ENCODE measurements at places on chromosomes 3 and 15.

DNA sequence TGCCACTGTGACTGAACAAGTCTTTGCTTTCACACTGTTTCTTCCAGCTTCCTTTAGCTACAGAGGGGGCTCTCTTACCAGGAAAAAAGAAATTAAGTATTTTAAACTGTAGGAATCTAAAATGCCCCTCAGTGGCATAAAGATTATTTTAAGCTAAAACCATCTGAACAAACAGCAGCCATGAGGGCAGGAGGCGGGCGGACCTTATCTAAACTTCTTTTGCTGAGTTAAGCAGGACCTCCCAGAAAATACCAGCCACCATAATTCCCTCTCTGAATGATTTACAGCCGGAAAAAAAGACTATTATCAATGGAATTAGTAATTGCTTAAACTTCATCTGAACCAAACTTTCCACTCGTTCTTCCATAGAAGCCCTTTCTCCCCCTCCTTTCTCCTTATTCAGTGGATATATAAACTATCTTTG, 5.2 kb upstream of the TOPAZ1 start:
- DNase-seq = no peak

DNA sequence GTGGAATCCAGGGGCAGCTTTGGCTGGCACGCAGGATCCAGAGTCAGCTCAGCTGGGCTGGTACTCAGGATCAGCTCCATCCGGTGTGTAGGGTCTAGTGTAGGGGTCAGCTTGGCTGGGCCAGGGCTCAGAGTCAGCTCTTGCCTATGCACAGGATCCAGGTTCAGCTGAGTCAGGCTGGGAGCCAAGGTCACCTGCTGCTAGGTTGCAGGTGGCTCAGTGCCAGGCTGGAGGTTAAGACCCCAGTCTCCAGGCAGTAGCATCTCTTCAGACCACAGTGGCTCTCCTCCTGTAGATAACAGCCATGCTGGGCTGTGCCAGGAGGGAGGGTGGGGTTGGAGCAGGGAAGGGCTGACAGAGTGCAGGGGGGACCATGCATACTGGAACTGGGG, 1.8 kb downstream of the HYAL3 start:
- DNase-seq = no peak

DNA sequence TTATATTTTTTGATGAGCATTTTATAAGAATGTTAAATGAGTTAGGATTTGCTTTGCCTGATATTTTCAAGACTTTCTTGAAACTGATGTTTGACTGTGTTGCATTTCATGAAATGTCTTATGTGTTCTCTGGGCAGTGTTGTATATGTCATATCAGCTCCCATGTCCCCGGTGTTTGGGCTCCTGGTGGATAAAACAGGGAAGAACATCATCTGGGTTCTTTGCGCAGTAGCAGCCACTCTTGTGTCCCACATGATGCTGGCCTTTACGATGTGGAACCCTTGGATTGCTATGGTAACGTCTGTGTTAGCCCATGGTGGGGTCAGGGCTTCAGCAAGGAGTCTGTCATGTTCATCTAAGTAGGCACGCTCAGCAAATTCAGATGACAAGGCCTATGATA, 20.0 kb downstream of the MFSD1 start:
- DNase-seq = no peak

DNA sequence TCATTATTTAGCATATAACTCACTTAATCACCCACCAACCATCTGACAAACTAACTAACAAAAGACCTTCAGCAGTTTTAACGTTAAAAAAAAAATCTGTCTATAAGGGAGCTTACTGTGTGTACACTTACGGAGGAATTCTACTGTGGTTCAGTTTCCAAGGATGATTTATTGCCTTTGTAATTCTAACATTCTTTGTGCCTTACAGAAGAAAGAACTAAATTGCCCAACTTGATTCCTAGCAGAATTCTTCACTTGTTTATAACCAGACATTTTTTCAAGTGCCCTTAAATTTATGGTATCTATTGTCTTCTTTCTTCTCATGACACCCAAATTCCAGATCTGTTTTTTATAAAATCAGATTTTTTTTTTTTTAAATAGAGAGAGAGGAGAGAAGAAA, 119.7 kb upstream of the IGSF10 start:
- DNase-seq = no peak

- no peak for DNase-seq
These were observed 72.8 kb downstream of the GALK2 start for GRCh38 chr15:49242820-49243219.

DNA sequence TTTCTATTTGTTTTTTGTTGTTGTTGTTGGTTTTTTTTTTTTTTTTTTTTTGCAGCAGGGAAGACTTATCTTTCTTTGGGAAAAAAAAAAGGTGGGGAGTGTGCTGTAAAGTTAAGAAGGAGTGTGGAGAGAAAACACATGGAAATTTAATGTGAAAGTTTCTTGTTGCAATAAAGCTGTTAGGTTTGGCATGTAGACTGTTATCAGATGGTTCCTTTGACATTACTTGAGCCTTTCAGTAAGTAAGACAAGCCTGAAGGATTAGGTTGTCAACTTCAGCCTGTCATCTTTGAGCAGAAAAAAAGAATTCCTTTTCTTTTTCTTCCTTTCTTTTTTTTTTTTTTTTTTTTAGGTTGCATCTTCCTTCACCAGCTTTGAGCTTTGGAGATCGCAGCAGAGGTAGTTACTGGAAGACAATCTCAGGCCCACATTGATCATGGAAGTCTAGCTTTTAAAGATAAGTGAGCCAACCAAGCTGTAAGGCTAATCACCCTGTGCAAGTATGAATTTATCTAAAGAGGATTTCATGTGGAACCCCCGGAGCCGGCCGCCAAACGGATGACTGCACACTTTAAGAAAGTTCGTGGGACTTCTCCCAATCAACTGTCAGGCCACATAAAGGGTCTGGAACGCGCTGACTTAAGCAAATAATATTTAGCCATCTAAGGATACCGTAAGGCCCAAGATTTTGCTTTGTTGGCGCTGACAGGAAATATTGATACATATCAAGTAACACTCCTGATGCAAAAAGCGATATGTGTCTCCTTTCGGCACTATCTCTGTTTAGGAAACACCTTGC, 1040.1 kb upstream of the NR2F2 start:
- DNase-seq = no peak

GRCh38 chr3:25338158-25338725, 89.8 kb upstream of the RARB start:
- DNase-seq = no peak

GRCh38 chr3:118001380-118001779, 1033.3 kb downstream of the IGSF11 start:
- DNase-seq = no peak

- no peak for DNase-seq
These were observed 37.1 kb downstream of the PHC3 start for GRCh38 chr3:170144437-170144843.

GRCh38 chr3:157294491-157294890, 134.5 kb upstream of the CCNL1 start:
- DNase-seq = no peak

DNA sequence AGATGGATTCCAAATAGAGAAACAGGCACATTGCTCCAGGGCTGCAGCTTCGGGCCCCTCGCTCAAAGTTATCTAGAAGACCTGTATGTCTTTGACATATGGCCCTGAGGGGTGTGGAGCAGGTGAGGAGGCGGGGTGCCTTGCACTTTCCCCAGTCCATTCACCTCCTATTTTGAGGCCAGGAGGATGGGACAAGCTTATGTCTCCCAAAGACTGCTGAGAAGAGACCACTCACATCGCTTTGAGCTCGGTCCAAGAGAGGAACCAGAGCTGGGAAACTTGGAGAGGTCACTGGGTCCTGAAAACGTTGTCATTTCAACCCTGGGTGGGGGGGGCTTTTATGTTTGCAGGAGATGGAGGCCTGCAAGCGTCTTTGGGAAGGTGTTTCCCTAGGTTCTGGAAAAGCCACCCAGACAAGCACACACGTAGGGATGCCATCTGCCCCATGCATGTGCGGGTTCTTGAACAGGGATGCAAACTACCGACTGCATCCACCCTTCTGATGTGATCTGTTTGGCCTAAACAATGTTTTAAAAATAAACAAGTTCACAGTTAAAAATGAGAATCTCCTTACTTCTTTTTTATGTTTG, 33.7 kb upstream of the SYNM start:
- no peak for DNase-seq

DNA sequence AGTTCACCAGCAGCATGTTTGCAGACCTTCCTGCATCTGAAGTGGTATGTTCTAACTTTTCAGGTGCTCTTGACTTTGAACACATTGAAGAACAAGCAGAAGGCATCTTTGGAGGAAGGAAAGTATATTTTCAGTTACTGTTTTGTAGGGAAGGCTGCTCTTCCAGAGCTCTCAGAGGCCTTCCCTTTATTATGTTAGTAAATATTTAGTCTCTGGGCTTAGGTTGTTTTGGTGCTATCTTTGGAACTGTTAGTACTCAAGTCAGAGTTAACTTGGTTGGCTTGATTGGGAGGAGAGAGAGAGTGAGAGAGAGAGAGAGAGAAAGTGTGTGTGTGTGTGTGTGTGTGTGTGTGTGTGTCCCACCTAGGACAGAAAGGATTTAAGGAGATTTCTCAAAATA, 188.2 kb downstream of the ITPR1 start:
- DNase-seq = no peak

DNA sequence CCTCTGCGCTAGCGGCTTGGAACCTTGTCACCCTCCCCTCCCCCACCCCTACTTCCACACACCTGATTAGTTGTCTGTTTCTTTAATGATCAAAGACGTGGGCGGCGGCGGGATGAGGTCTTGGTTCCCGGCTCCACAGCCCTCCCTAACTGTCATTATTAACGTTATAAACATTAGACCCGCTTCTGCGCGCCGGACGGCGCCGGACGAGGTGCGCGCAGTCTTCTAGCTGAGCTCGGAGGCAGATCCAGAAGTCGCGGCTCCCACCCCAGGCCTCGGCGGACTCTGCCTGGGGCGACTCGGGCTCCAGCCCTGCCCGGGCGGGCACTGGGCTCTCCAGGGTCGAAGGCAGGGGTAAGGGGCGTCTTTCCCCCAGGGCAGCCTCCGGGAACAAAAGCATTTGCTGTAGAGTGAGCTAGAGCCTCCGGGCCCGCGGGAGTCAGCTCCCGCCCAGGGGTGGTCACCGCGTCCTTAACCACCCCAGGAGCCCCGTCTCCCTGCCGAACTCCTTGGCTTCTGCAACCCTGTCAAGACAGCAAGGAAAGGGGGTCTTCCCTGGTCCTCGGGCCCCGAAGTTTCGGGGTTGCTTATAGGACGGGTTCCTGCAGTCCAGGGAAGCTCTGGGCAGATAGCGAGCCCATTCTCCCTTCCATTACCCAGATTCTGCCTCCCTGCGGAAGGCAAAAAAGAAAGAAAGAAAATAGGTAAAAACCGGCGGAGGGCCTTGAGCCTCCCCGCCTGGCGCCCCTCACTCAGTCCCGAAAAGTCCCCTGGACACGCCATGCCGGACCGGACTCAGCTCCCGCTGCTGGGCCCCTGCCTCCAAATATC, 2.2 kb upstream of the ISLR2 start:
- DNase-seq = no peak

- no peak for DNase-seq
These were observed 34.3 kb downstream of the CNOT10 start for GRCh38 chr3:32719335-32719734.

- no peak for DNase-seq
These were observed 2.7 kb downstream of the P3H2 start for GRCh38 chr3:190117981-190118380.

- DNase-seq = no peak
These were observed 54.4 kb downstream of the LRRK1 start for GRCh38 chr15:100973351-100974111.

DNA sequence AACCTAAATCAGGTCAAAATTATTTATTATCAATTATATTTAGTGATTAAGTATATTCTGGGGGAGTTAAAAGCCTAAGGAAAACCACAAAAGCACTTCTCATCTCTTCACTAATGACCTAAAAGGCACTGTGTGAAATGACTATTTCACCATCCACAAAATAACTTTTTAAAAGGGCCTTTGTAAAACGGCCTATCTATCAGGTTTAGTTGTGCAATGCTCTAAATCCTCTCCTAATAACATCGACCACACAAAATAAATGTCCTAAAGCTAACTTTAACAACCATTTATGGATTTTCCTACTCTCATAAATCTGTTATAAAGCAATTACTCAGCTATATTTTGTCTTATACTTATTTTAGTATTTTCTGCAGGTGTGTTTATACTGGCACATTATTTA, 1066.3 kb downstream of the ROBO1 start:
- no peak for DNase-seq

DNA sequence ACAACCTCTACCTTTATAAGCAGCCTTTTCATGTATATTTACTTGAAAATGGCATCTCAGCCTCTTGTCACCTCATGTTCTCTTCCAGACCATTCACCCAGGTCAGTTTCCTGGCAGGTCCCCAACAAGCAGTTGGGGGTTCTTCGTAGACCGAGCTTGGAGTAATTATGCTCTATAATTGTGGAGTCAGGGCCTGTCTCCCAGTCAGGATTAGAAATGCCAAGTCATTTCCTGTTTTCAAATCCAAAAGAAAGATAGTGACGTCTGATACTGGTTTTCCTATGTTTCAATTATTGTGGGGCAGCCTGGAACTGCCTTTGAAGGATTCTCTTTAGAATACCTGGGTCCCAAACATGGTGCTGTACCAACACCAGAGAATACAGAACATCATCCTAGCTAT, 430.6 kb downstream of the MECOM start:
- DNase-seq = no peak

GRCh38 chr3:89787485-89787884, 680.1 kb downstream of the EPHA3 start:
- DNase-seq = no peak

Data from stimulated activated CD4-positive, alpha-beta T cell treated with anti-CD3 and anti-CD28 coated beads, Interleukin-15, amount 100 ng/mL, for 1 hour (primary cell).